ENCODE measurements at places on chromosomes 1 and 21.

GRCh38 chr1:3463013-3463385, 8.5 kb downstream of the ARHGEF16 start:
- DNase-seq: no peak

GRCh38 chr1:8197493-8198282, 120.2 kb upstream of the SLC45A1 start:
- DNase-seq: no peak

- no peak for DNase-seq
These were observed 10.4 kb downstream of the C1orf226 start for GRCh38 chr1:162391790-162392563.

GRCh38 chr21:42097860-42098454, 26.8 kb downstream of the UMODL1 start:
- no peak for DNase-seq

GRCh38 chr1:232507571-232507970, 122.4 kb downstream of the SIPA1L2 start:
- no peak for DNase-seq

DNA sequence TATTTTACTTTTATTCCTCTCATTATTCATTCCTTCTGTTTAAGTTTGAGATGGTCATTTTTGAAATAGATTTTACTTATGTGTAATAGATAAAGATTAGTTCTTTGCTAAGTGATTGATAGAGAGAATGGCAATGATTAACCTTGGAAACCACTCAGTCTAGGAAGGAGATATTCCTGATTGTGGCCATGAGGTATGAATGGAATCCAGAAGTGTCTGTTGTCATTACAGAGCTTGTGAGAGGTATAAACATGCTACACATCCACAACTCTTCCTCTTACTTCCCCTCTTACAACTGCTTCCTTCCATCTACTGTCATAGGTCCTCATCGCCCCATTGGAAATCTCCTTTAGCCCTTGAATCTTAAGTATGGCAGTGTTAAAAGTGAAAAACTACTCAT, 988.8 kb upstream of the B3GALT2 start:
- DNase-seq: no peak

- DNase-seq: no peak
These were observed 10.1 kb downstream of the IFNAR1 start for GRCh38 chr21:33334824-33335223.

GRCh38 chr1:8903908-8904650, 25.6 kb upstream of the ENO1 start:
- no peak for DNase-seq

Data from activated T-cell treated with anti-CD3 and anti-CD28 coated beads for 48 hours (primary cell).